ENCODE measurements at places on chromosomes 13 and 19.

- no peak for DNase-seq
These were observed 615.8 kb downstream of the DIAPH3 start for GRCh38 chr13:59547950-59548349.

- DNase-seq: no peak
These were observed 41.6 kb downstream of the ZNF331 start for GRCh38 chr19:53579518-53579917.

GRCh38 chr13:113783200-113783881 lies 24.3 kb downstream of the TMEM255B start:
- no peak for DNase-seq

DNA sequence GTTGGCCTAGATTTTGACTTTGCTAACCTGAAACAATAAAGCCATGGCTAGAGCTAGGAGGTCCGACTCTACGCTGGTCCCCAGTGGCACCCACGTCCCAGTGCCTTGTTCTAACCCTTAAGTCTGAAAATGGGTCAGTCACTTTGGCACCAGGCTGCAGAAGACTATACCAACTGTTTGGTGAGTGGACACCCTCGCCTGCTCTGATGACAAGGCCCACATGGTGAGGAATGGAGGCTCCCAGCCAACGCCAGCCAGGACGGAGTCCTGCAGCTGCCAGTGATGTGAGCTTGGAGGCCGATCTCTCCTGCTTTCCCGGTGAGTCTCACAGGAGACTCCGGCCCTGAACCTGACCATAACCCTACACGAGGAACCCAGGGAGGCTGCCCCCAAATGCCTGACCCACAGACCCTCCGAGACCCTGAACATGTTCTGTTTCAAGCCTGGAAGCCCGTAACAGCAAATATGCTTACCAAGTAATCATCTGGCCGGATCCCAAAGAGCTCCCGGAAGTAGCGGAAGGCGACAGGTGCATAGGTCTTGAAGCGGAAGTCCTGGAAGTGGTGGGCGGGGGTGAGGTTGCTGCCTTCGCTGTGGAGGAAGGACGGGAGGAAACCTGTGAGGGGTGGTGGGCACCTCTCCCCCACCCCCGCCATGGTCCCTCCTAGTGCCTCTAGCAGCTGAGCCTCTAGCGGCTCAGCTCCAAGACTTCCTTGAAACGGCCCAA lies 34.1 kb upstream of the CACTIN start:
- DNase-seq: no peak

- no peak for DNase-seq
These were observed 2.5 kb downstream of the KLF2 start for GRCh38 chr19:16327169-16327475.

DNA sequence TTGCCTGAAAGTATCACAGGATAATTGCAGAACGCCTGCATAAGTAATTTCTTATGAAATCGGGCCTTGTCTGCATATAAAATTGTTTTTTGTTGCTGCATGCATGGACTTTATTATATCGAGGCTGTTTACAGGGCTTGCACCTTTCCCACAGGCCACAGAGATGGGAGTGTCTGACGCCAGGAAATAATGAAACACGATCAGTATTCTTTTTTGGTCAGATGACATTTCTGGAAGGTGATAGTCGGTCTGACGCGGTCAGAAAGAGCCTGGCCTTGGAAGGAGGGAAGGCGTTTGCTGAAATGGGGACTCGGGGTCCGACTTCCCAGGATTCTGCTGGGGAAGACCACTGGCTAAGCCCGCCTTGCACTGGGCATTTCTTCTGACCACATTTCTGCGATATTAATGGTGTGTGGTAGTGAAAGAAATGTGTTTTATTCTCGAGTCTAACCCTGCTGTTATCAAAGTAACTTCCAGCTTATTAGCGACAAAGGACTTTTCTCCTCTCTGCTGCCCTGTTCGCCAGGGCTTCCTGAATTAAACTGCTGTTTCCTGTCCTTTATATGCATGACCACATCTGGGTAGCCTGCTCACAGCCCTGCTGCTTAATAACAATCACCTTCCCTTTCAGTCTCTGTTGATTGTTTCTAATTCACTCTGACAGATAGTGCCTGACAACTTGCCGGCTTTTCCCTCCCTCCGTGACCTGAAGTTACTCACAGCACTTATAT lies 11.6 kb upstream of the ZNF536 start:
- DNase-seq: no peak

DNA sequence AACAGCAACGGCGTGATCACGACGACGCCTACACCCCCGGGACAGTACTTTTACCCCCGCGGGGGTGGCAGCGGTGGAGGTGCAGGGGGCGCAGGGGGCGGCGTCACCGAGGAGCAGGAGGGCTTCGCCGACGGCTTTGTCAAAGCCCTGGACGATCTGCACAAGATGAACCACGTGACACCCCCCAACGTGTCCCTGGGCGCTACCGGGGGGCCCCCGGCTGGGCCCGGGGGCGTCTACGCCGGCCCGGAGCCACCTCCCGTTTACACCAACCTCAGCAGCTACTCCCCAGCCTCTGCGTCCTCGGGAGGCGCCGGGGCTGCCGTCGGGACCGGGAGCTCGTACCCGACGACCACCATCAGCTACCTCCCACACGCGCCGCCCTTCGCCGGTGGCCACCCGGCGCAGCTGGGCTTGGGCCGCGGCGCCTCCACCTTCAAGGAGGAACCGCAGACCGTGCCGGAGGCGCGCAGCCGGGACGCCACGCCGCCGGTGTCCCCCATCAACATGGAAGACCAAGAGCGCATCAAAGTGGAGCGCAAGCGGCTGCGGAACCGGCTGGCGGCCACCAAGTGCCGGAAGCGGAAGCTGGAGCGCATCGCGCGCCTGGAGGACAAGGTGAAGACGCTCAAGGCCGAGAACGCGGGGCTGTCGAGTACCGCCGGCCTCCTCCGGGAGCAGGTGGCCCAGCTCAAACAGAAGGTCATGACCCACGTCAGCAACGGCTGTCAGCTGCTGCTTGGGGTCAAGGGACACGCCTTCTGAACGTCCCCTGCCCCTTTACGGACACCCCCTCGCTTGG lies 966 bp downstream of the JUNB start:
- no peak for DNase-seq

GRCh38 chr13:27541386-27541785 lies 78.9 kb downstream of the LNX2 start:
- DNase-seq: no peak

GRCh38 chr19:4198467-4199126 lies 16.1 kb downstream of the ANKRD24 start:
- DNase-seq: no peak

DNA sequence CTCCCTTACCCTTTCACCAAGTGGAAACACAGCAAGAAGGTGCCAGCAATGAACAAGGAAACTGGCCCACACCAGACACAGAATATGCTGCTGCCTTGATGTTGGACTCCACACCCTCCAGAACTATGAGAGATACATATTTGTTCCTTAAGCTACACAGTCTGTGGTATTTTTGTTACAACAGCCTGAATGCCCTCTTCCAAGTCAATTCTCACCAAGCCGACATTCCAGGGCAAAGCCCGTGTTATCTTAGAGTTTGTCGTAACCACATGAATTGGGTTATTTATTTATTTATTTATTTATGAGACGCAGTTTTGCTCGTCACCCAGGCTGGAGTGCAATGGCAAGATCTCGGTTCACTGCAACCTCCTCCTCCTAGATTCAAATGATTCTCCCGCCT lies 14.9 kb downstream of the FGF21 start:
- DNase-seq: no peak

- no peak for DNase-seq
These were observed 117.0 kb upstream of the POSTN start for GRCh38 chr13:37715606-37716015.

DNA sequence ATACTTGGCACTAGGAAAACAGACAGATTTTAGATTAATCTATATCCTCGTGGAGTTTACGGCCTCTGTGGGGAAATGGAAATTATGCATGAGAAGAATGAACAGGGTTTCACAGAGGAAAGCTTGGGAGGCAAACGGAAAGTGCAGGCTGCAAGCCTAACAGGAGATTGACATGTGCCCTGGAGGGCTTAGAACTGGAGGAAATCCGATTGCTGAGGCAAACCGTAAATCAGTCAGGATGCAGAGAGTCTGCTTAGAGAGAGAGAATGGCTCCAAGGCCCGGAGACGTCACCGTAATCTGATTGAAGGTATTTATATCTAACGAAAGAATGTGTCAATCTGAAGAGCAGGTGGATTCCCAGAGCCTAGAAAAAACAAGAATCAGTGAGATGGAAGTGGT lies 143.2 kb downstream of the KATNAL1 start:
- no peak for DNase-seq

GRCh38 chr19:43620061-43621001 lies 902 bp upstream of the ZNF428 start:
- DNase-seq: no peak

- no peak for DNase-seq
These were observed 693 bp downstream of the XPO4 start for GRCh38 chr13:20901668-20902437.

GRCh38 chr13:114025714-114026431 lies 52.0 kb upstream of the C13orf46 start:
- no peak for DNase-seq

GRCh38 chr13:78096221-78096620 lies 177.6 kb upstream of the EDNRB start:
- no peak for DNase-seq

DNA sequence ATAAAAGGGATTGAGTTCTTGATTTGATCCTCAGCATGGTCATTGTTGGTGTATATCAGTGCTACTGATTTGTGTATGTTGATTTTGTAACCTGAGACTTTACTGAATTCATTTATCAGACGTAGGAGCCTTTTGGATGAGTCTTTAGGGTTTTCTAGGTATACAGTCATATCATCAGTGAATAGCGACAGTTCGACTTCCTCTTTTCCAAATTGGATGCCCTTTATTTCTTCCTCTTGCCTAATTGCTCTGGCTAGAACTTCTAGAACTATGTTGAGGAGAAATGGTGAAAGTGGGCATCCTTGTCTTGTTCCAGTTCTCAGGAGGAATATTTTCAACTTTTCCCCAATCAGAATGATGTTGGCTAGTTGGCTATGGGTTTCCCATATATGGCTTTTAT lies 27.0 kb downstream of the POMP start:
- DNase-seq: no peak

DNA sequence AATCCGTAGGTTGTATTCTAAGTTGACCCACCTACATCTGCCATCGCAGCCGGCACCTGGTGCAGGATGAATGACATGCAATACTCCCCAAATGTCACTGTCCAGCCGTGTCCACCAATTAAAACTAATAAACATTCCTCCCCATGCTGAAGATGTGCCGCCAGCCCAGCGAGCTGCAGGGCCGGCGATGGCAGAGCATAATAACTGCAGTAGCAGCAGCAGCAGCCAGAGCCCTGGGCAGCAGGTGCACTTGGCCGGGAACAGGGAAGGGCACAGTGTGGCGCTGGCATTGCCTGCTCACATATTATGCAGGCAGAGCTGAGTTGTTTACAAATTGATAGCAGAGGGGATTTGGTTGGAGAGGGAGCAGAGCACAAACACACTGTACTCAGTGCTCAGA lies 754.9 kb downstream of the OLFM4 start:
- no peak for DNase-seq

DNA sequence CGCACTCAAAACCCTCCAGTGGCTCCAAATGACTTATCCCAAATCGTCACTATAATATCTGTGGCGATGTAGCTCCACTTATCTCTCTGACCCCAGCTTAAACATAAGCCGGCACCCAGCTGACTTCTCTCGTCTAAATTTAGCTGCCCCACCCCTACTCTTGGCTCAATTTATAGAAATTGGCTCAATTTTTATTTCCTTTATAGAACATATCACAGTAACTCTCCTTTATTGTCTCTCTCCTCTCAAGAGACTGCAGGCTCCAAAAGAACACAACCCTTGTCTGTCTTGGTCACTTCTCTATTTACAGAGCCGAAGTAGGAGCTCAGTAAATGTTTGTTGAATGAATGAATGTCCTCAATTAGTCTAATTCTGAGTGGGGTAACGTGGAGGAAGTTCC lies 805 bp downstream of the ZNF784 start:
- DNase-seq: no peak

DNA sequence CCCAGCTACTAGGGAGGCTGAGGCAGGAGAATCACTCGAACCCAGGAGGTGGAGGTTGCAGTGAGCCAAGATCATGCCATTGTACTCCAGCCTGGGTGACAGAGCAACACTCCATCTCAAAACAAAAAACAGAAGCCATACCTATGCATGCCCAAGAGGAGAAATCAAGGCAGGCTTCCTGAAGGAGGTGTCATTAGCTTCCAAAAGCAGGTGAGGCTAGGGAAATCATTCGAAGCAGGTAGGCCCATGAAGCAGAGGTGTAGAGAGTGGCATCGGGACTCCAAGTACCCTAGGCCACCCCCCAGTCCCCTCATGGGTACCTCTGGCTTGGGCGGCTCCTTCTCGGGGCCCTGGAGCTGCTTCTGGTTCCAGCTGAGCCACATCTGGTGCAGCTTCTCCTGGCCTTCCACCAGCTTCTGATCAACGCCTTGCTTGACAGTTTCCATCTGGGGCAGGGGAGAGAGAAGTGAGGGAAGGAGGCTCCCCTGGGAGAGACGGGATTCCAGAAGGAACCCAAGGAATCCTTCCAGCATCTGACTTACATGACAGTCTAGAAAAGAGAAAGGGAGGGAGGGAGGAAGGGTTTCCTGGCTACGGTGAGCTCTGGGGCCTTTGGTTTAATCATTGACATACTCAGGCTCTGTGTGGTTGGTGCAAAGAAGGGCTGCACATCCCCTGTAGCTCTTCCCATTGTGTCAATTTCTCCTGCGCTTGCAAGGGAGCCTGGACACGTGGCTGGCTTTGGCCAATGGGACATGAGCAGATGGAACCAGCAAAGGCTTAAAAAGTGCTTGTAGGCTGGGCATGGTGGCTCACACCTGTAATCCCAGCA lies 13.1 kb upstream of the TICAM1 start:
- DNase-seq: no peak

DNA sequence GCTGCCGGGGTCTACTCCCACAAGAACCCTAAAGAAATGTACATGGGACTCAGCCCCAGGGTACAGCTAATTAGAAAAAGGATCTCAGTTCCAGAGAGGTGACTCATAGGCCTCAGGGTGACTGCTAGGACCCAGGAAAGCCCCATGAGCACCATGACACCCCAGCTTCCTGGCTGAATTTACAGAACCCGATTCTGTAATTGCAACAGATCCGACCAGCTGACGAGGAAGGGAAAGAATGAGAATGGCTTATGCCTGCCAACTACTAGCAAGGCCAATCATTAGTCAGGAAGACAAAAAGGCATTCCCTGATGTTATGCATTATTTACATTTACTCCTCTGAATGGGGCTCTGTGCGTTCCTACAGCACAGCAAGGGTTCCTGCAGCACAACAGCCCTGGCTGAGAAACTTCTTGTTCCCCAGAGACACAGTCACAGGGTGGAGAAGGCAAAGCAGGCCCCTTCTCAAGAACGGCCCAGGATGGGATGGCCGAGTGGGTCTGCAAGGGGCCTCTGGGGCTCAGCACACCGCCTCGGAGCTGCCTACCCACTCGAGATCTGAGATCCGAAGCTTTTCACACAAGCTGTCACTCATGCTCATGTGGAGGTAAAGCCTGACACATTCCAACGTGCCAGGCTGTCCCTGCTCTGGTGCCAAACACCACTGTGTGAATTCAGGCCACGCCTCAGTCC lies 27.2 kb downstream of the PBX4 start:
- DNase-seq: peak; percentile 30

GRCh38 chr19:15563931-15564330 lies 51.1 kb upstream of the CYP4F8 start:
- DNase-seq: no peak

GRCh38 chr19:49513746-49514118 lies 1.3 kb downstream of the FCGRT start:
- no peak for DNase-seq
